Iris pigment epithelial cell (primary cell): ENCODE measurements at places on chromosomes 4 and X.

- DNase-seq: no peak
Observed at GRCh38 chrX:133722756-133723155, 262.6 kb downstream of the GPC3 start.

GRCh38 chr4:17797808-17798207, 12.7 kb downstream of the DCAF16 start:
- DNase-seq: no peak

DNA sequence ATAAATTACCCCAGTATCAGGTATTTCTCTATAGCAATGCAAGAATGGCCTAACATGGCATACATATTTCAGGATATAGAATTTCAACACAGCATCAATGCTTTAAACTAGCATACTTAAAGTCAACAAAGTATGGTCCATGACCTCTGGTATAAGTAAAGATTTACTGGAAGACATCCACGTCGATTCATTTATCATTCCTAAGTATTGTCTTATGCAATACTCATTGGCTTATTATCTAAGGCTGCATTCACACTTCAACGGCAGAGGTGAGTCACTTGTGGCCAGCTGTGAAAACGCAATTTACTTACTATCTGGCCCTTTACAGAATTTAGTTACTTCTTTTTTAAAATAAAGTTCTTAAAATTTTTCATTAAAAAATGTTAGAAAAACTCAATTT, 42.6 kb downstream of the ADGRA3 start:
- peak; percentile 92 for DNase-seq

GRCh38 chr4:76429636-76430035, 5.4 kb upstream of the SHROOM3 start:
- DNase-seq: no peak

- DNase-seq: no peak
Observed at GRCh38 chrX:30874851-30875250, 14.2 kb downstream of the TAB3 start.

GRCh38 chrX:74325130-74326059, 21.4 kb downstream of the ZCCHC13 start:
- no peak for DNase-seq

DNA sequence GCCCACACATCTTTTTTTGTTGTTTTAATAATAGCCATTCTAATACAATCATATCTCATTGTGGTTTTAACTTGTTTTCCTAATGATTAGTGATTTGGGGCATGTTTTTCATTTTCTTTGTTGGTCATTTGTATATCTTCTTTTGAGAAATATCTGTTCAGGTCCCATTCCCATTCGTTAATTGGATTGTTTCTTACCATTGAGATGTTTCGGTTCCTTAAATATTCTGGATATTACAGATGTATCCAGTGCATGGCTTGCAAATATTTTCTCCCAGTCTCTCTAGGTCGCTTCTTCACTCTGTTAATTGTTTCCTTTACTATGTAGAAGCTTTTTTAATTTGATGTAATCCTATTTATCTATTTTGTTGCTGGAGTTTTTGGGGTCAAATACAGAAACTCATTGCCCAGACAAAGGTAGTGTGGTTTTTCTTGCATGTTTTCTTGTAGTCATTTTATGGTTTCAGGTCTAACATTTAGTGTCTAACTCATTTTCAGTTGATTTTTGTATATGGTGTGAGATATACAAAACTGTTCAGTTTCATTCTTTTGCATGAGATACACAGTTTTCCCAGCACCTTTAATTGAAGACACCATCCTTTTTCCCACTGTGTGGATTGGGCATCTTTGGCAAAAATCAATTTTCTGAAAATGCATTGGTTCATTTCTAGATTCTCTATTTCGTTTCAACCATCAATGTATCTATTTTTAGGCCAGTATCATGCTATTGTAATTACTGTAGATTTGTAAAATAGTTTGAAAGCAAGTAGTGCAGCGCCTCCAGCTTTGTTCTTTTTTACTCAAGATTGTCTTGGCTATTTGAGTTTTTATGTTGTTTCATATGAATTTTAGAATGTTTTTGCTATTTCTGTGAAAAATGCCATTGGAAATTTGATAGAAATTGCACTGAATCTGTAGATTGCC, 195.9 kb downstream of the SCFD2 start:
- no peak for DNase-seq

- DNase-seq: peak; percentile 50
Observed at GRCh38 chr4:64158648-64159326, 250.5 kb downstream of the TECRL start.
